ENCODE measurements at places on chromosomes 16 and 17.

DNA sequence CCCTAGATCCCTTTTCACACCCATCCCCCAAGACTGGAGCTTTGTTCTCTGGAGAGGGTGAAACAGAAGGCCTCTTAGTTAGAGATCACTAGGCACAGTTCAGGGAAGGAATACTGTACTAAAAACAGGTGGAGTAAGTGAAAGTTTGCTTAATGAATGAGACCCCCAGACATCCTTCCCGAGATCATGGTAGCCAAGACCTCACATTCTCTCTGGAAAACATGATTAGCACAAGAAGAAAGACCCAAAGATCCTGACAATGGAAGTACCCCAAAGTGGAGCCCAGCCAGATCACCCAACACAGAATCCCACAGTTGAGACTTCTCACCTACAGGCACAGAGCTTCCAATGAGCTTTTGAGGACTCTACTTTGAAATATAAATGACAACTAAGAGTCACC is 3.4 kb upstream of the CMTM4 start:
- no peak for DNase-seq

- no peak for DNase-seq
Observed at GRCh38 chr17:81466564-81467472, 45.8 kb downstream of the ACTG1 start.

- DNase-seq: no peak
Observed at GRCh38 chr17:43877451-43878155, 29.7 kb downstream of the MPP2 start.

DNA sequence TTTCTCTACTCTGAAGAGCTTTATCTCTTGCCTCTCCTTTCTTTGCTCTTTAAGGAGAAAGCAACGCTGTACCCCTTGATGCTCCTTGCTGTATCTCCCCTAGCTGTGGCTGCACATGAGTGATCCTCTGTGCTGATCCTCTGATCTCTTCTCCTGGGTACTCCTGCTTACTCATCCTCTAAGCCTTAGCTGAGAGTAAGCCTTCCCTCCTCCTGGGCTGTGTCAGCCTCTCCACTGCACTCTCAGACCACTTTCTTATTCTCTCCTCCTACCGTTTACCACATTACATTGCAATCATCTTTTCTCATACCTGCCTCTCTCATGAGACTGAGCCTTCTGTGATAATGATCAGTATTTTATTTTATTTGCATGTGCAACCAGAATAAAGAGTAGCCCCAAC is 25.1 kb downstream of the SOX9 start:
- no peak for DNase-seq

GRCh38 chr17:38672788-38673706 is 1.7 kb downstream of the EPOP start:
- no peak for DNase-seq

- DNase-seq: no peak
Observed at GRCh38 chr17:79547586-79547985, 63.3 kb downstream of the RBFOX3 start.

DNA sequence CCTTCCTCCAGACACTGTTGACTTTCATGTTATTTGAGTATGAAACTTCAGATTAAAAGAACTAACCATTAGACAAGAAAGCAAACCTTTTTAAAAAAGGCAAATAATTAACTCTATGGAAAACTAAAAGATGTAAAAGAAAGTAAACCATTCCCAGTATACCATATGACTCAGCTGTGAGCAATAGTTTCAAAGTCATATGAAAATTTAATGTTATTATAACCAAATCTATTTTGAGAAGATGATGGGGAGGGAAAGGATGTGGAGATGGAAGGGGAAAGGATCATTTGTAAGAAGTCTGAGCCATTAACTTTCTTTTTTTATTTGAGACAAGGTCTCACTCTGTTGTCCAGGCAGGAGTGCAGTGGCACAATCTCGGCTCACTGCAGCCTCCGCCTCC is 131.8 kb downstream of the IRX5 start:
- DNase-seq: no peak

DNA sequence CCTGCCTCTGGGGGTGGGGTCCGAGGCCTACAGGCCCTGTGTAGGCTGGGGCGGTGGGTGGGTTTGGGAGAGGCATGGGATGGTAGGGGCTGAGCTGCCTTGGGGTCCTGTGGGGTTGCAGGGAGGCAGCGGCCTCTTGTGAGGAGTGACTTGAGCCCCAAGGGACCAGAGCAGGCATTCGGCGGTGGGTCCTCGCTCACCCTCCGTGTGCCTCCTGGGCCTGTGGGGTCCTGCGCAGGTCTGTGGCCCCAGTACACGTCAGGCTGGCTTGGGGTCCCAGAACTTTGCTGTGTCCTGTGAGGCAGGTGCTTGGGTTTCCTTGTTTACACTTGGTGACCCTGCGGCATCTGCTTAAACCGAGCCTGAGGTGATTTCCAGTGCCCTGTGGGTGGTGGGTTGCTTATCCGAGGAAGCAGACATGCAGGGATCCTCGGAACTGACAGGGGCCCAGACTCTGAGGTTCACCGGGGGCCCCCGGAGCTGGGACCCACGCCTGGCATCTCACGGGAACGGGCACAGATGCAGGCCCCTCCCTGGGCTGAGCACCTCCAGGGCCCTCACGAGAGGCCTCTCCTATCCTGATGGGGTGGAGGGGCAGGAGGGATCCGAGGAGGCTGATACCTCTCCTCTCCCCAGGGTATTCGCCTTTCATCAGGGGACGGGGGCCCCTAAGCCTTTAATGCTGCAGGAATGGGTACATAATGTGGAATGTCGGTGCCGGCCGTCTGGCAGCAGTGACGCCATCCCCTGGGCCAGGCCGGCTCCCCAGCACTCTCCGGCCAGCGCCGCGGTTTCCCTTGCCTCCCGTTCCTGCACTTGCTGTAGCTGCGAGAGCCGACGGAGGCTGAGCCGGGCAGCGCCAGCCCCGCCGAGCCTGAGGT is 7.7 kb downstream of the METRNL start:
- no peak for DNase-seq

Measured in stimulated activated CD4-positive, alpha-beta T cell treated with anti-CD3 and anti-CD28 coated beads, Interleukin-12 subunit alpha, Interleukin-12 subunit beta, amount 100 ng/mL, for 24 hours (primary cell).